ENCODE measurements at places on chromosomes 7 and 10.

DNA sequence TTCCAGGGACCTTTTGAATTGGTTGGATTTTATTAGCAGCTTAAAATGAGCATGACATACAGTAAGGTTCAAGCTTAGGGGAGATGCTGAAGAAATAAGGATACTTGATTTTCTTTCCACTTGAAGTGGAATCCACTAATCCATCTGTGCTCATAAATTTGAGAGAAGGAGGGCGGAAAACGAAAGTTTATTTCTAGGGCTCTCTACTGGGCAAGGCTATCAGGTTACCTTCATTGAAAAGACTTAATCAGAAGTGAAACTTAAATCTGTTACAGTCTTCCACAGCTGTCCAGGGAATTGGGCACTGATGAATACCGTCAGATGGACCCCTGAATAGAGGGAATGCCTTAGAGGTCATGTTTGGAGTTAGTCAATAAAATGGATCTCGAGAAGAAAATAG lies 21.8 kb downstream of the AUTS2 start:
- no peak for DNase-seq

- DNase-seq, result no peak
These were observed 251.5 kb downstream of the DOCK4 start for GRCh38 chr7:111954474-111955381.

- no peak for DNase-seq
These were observed 106.0 kb downstream of the TCERG1L start for GRCh38 chr10:131205556-131205955.

DNA sequence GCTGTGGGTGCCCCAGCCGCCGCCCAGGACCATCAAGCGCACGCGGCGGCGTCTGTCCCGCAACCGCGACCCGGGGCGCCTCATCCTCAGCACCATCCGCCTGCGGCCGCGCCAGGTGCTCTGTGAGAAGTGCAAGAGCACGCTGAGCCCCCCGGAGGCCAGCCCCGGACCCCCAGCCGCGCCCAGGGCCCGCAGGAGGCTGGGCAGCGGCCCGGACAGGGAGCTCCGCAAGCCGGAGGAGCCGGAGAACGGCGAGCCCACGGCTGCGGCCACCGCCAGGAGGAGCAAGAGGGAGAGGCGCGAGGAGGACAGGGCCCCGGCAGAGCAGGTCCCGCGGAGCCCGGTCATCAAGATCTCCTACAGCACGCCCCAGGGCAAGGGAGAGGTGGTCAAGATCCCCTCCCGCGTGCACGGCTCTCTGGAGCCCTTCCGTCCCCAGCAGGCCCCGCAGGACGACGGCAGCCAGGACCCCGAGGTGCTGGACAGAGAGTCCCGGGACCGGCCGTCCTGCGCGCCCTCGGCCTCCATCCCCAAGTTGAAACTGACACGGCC lies 8.0 kb downstream of the PWWP2B start:
- no peak for DNase-seq

DNA sequence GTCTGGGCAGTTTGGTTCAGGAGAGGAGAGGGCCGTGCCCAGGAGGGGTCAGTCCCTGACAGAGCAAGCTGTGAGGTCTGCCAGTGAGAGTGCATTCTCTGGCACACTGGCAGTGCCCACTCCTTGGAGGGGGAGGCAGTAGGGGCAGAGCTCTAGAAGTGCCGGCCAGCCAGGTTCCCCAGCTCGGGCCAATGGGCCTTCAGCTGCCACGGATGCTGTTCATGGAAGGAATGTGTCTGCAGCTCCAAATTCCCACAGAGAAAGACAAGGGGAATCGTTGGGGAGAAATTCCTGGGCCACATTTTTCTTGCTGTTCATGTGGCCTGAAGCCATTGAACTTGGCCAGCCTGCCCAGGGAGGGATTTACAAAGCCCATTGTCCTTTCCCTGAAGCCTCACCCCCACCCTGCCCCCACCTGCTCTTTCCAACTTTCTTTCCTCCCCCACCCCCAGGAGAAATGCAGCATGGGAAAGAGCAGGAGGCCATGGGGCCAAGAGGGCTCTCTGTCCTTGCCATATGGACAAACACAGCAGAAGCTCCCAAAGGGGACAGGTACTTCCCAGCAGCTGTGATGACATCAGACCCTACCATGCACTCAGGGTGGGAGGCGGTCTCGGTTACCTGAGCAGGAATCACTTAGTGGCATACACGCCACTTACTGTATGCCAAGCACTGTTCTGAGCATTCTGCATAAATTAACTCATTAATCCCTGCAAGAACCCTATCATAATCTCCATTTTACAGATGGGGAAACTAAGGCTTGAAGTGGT lies 70.7 kb downstream of the ARHGAP22 start:
- DNase-seq, result no peak

- no peak for DNase-seq
These were observed 544.1 kb downstream of the SORCS3 start for GRCh38 chr10:105185161-105185560.

DNA sequence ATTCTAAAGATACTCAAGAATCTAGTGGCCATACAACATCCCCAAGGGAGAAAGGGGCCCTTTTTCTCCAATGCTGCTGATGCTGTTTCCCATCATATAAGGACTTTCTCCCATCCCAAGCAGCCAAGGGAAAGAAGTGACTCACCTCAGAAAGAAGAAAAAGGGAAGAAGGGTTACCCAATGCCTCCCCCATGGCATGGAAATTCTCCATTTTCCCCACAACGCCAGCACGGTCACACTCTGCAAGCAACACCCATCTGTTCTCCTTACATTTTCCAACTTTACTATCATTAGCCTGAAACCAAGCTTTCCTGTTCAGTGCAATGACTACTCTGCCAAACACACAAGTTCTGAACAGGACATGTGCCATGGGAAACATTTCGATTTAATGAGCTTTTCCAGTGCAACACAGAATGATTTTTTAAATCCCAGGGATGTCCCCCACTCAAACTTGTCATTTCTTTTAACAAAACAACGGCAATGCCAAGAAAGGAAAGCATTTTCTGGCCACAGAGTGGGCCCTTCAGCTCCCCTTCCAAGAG lies 67.9 kb downstream of the PTPRN2 start:
- DNase-seq, result no peak

DNA sequence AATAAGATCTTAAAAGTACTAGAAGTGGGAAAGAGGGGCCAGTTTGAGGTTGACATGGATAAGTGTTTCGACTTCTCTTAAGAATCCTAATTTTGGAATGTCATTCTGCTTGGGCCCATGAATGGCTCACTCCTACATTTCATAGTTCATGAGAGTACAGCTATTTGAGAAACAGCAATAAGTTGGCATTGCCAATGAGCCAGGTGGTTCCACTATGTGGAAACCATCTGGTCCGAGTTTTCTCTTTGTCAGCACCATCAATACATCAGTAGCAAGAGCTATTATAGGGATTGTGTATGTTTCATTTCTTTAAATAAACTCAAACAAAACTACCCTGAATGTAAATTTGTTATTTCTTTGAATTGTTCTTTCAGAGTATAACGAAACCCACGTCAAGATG lies 78.1 kb upstream of the NEBL start:
- DNase-seq, result no peak

- no peak for DNase-seq
These were observed 45.7 kb downstream of the LYZL2 start for GRCh38 chr10:30583778-30584415.

GRCh38 chr7:13262929-13263530 lies 575.6 kb downstream of the ARL4A start:
- no peak for DNase-seq
